Karpas-422 (cell line): ENCODE measurements at places on chromosomes 16 and 17. TPM values are rescaled to one million over a fixed set of nuclear protein-coding genes. Genes with fewer than 3 reads are reported as not detected.

- H3K27me3 ChIP-seq = no peaks in the 10 kb centered on the region
- peaks cover 13% of the 10 kb centered on the region for H3K4me1 ChIP-seq
- no peaks in the 10 kb centered on the region for H3K36me3 ChIP-seq
- no peak overlapping the region for H3K27ac ChIP-seq
- H3K4me3 ChIP-seq = no peak overlapping the region
- no peak for DNase-seq
These were observed 2.3 kb upstream of the TPPP3 start for GRCh38 chr16:67395458-67396158.

DNA sequence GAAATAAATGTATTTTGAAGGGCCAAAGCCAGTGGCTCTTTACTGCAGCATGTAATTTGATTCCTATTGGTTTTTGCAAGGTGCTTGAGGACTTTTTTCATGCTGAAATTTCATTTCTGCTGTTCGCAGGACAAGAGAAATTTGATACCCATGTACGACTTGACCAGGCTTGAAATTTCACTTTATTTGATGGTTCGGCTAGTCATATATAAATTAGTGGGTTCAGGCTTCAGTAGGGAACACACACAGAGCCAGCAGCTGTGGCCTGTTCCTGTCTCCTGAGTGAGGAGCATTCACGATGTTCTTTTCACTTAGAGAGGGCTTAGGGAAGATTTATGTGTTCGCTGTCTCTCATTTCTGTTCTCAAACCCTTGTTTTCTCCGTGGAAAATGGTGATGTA lies 258.4 kb upstream of the CACNG5 start:
- H3K27ac ChIP-seq = no peak overlapping the region
- no peaks in the 10 kb centered on the region for H3K4me1 ChIP-seq
- H3K4me3 ChIP-seq = no peak overlapping the region
- H3K27me3 ChIP-seq = no peaks in the 10 kb centered on the region
- DNase-seq = no peak

GRCh38 chr17:40819528-40820125 lies 2.8 kb downstream of the KRT10 start:
- peak; percentile 50 for DNase-seq
- peak overlapping the region; percentile 96 for H3K4me3 ChIP-seq
- H3K4me1 ChIP-seq = peaks cover 28% of the 10 kb centered on the region
- H3K36me3 ChIP-seq = peaks cover 13% of the 10 kb centered on the region
- no peaks in the 10 kb centered on the region for H3K27me3 ChIP-seq

Gene LRRC36
- total RNA-seq = not detected in 2 replicates

Gene CLEC3A
- total RNA-seq = 0.47 TPM in 1 of 2 replicates, not detected in the other

Gene CD300LF
- total RNA-seq = not detected in 2 replicates

DNA sequence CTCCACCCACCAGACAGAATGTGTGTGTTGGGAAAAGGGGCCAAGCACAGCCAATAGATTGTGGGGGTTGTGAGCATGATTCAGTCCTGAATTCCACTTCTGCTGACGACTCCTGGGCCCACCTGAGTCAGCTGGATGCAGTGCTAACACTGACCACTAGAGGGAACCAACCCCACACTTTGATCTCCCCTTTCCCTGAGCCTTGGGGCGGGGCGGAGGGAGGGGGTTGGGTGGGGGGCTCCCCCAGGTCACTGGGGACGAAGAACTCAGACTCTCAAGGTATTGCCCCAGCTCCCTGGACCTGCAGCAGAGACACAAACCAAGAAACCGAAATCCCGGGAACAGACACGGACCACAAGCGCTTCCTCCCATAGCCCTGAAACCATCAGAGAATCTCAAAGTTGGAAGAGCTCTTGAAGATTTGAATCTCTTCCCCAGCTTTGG lies 621 bp upstream of the CSHL1 start:
- H3K27me3 ChIP-seq = no peaks in the 10 kb centered on the region
- H3K4me3 ChIP-seq = no peak overlapping the region
- peak; percentile 86 for DNase-seq
- no peaks in the 10 kb centered on the region for H3K36me3 ChIP-seq
- H3K27ac ChIP-seq = no peak overlapping the region
- H3K4me1 ChIP-seq = peaks cover 24% of the 10 kb centered on the region

- H3K27me3 ChIP-seq = no peaks in the 10 kb centered on the region
- DNase-seq = no peak
- H3K27ac ChIP-seq = no peak overlapping the region
- H3K4me3 ChIP-seq = no peak overlapping the region
- H3K36me3 ChIP-seq = peaks cover 45% of the 10 kb centered on the region
These were observed 32.7 kb downstream of the AP1G1 start for GRCh38 chr16:71775949-71776348.

Gene PERCC1
- total RNA-seq = not detected in 2 replicates

- H3K27ac ChIP-seq = no peak overlapping the region
- no peaks in the 10 kb centered on the region for H3K36me3 ChIP-seq
- no peaks in the 10 kb centered on the region for H3K27me3 ChIP-seq
These were observed 199.5 kb downstream of the WWOX start for GRCh38 chr16:78298986-78299385.

Gene ZFP90
- total RNA-seq = 24.1 and 34.8 TPM in 2 replicates

Gene CX3CL1
- total RNA-seq = not detected in 2 replicates

Gene ACSM2A
- not detected in 2 replicates for total RNA-seq
